ENCODE measurements at places on chromosomes 11 and 22.
A peak's percentile ranks its signal among the peaks of the same experiment; 100 is the strongest.

- no peak for DNase-seq
Observed at GRCh38 chr22:36617694-36618522, 85.6 kb downstream of the CACNG2 start.

DNA sequence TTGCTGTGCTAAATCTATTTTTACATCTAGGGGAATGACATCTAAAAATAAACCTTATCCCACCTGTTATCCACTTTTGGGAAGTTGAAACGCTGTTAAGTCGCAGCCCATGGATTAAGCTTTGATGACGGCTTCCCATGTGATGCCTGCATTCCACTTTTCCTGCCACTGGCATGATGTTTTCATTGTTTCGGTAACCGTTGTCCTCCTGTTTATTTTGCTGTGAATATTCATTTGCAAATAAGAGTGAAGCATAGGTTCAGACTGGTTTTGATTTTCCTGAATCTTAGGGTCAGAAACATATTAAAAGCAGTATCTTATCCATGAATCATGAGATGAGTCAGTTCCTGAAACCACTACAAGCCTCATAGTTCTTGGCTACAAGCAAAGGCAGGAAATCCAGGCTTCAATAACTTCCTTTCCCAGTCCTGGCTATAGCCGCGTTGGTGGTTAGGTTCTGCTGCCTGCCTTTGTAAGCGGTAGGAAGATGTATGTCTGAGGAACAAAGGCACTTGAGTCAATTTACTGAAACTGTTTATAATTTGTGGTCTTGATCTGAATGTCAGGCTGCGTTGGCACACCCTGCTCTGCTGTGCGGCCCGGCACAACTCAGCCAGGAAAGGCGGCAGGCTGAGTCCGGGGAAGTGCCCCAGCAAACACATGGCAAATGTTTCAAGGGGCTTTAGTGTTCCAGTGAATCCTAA is 19.4 kb downstream of the TEAD1 start:
- DNase-seq: peak; percentile 59

DNA sequence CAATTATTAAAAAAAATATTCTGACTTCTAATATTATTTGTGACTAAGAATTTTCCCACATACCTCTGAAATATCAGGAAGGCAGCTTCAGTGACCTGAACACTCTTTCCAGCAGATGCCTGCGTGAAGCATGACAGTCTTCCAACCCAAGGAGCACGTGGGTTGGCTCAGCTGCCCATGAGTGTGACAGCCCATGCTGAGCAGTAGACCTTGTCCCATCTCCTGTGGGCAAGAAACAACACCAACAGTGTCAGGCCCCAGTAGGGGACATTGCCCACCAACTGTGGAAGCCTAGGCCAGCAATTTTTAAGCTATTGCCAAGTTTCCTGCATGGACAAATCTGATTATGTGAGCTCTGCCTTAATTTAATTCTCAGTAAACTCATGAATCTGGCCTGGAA is 66.4 kb upstream of the OLFML1 start:
- no peak for DNase-seq

DNA sequence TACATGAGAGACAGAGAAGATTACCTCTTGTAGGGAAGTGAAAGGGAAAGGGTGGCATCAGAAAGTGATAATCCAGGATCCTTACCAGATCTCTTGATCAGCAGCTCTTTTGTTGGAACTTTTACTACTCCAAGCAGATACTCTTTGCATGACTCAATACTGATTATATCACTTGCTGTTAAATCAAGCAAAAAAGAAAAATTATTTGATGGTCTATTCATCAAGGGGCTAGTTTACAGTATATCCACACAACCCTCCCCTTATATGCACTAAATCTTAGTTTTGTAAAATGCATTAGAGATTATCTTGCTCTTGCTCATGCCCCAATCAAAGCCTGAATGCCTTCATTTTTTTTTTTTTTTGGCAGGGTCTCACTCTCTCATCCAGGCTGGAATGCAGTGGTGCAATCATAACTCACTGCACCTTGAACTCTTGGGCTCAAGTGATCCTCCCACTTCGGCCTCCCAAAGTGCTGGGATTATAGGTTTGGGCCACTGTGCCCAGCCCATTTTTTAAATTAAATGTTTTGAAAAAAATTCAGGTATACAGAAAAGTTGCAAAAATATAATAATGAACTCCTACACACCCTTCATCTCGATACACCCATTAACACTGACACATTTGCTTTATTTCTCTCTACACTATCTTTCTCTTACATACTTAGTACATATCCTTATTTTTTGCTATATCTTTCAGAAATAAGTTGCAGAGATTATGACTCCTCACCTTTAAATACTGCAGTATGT is 76.1 kb upstream of the UCP3 start:
- no peak for DNase-seq

DNA sequence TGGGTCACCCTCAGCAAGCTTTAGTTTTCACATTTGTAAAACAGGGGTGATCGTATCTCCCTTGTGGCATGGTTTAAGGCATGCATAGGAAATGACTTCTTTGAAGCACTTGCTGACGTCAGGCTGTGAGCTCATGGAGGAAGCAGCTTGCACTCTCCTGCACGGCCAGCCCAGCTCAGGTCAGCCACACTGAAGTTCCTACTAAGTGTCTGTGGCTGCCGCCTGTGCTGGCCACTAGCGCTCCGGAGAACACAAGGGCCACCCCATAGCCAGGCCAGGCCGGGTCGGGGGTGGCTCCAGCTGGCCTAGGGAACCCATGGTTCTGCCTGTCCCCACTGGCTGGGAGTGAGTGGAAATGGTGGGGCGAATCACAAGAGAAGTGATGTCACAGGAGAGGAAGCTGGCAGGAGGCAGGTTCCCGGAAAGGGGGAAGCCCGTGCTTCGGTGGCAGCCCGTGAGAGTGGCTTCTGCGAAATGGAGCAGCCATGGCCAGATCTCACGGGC is 28.2 kb downstream of the KCTD17 start:
- no peak for DNase-seq

DNA sequence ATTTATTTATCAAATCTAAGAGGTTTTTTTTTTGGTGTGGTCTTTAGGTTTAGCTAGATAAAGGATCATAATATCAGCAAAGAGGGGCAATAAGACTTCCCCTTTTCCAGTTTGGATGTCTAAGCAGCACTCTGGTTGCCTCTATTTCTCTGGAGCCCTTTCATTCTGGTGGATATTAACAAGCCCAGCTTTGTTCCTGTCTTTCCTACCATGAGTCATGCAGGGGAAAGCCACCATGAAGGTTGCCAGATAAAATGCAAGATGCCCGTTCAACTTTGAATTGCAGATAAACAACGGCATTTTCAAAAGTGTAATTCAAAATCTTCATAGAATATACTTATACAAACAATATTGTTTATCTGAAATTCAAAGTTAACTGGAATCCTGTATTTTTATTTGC is 143.6 kb downstream of the ADAMTS15 start:
- no peak for DNase-seq

DNA sequence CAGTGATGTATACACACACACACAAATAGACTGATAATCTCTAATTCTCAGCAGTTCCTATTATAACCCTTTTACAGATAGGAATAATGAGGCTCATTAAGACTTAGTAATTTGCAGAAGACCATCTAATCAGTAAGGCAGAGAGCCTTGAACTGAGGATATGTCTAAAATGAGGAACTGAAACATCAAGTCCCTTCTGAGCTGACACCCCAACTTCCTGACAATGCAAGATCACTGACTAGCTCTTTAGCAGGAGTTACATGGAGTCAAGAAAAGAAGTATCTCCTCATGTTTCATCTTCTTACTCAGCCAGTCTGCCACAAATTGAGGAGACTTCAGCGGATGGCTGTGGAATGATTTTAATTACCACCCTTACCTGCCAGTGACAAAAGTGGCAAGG is 193.0 kb downstream of the MSANTD4 start:
- no peak for DNase-seq

GRCh38 chr11:17277024-17277584 is 565 bp downstream of the NUCB2 start:
- DNase-seq: no peak

DNA sequence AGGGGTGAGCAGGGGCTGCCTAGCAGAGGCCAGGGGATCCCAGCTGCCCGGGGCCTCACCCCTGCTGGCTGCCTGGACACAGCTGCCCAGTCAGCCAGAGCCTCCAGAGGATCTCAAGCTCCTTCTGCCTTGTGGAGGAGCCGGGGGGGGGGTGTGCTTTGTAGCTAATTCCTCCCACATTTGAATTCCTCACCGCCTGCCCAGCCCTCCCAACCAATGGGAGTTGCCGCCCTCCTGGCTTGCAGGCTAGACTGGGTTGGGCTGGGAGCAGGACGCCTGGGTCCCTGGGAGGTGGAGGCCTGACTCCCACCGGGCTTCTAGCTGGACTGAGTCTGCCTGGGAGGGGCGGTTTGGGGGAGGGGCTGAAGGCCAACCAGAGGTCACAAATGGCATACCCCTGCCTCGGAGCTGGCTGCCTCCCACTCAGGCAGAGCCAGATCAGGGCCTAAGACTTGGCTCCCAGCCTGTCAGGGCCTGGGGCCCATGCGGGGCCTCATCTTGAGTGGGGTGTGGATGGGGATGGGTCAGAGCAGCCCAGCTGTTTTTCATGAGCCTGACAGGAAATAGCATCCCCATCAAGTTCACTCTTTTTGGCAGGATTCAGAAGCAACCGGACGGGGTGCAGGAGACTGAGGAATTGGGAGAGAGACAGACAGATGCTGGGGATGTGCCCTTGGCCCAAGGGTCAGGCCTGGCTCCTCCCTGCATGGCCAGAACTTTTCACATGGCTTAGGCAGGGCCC is 29.2 kb upstream of the PDE2A start:
- no peak for DNase-seq

DNA sequence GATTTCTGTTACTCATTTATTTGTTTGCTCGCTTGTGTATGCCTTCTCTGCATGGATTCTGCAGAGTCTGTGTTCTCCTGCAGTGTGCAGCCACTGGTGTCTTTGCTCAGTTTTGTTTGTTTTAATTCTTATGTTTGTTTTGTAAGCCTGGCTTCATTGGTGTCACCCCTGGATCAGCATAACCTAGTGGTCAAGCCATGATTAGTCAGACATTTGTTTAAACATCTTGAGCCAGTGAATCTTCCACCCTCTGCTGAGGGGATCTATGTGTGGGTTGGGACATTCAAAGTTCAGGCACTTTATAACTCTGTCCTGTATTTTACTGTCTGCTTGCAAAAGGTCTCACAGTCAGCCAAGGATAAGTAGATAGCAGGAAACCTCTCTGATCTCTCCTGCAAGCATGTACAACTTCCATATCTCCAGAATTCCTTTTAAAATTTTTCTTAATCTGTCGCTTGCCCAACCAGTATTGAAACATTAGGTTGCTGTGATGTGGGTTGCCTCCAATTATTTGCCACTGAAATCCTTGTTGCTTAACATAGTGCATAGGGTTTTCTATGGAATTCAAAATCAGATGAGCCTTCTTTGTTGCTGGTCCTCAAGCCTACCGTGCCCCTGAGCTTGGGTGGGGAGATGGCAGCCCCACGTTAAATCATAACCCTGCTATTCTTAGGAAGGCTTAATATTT is 86.8 kb downstream of the KCNQ1OT1 start:
- DNase-seq: no peak

DNA sequence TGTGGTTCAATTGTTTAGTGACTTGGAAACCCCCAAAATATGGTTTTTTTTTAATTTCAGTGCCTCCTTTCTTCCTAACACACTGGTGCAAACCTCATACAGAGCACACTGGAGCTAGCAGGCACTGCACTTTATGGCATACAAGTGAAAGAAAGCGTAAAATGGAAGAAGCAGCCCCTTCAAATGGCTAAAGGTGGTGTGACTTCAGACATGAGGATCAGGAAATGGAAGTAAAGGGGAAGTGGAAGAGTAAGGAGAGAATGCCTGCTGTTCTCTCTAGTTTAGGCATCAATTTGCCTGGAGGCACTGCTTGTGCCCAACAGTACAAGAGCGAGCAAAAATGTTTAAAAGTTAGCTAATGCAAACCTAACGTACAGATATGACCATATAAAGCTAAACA is 5.7 kb downstream of the RSF1 start:
- no peak for DNase-seq

DNA sequence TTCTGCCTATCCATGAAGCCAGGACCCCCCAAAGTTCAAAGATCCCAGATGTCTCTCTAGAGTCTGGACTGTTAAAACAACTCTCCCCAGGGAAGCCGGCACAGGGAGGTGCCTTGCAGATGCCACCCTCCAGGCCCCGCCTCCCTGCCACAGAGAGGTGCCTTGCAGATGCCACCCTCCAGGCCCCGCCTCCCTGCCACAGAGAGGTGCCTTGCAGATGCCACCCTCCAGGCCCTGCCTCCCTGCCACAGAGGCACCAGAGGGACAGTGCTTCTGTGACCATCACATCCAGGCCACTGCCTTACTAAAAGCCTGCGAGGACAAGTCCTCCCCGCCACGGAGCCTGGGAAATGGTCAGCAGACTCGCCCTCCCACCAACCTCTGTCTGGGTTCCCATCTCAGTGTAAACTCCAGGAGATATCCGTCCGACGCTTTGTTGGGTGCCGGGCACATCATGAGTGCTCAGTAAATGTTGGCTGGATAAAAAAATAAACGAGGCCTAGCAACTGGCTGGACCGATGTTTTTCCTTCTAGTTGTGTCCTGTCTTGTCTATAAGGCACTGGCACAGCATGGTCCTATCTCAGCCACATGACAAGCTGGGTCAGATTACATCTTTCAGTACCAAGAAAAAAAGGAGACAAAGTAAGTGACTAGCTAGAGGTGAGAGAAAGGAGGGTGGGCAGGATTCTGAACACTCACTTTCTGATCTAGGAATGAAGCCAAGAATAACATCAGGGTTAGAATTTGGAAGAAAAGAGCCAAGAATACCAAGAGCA is 91.2 kb upstream of the CSNK2A3 start:
- DNase-seq: no peak

DNA sequence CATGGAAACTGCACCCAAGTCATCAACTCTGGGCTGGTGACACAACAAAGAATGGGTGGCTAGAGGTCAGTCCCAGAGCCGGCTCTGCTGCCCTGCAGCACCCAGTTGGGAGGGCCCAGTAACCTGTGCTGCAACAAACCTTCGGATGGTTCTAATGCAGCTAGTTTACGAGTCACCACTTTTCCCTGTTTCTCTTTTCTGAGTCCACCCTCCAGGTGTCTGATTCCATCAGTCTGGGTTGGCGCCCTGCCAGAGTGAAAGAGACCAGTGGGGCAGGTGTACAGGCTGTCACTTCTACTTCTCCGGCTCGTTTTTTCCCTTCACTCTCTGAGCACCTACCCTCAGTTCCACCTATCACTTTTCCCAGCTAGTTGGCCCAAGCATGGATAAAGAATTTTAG is 572.9 kb downstream of the NTM start:
- DNase-seq: no peak

GRCh38 chr22:27972732-27973698 is 54.0 kb upstream of the PITPNB start:
- no peak for DNase-seq

DNA sequence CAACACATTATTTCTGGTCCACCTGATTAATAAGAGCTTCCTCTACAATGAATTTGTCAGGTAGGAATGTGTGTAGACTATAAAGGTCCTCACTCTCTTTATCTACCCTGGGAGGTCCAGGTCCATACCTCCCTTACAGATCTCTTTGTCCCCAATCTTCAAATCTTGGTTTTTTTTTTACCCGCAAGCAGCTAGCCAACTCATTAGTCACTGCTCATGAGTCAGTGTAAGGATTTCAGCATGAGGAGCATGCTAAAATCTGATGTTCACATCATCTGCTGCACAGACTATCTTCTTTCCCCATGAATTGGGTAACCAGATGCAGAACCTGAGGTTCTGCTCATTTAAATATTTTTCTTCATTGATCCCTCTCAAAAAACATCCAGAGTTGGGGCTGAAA is 397.0 kb upstream of the ISX start:
- DNase-seq: no peak
